NCI-H774 (cell line): ENCODE measurements at places on chromosomes 2 and 18.
A peak's percentile ranks its signal among the peaks of the same experiment; 100 is the strongest.

- DNase-seq, result no peak
Observed at GRCh38 chr18:27005589-27005988, 140.1 kb upstream of the AQP4 start.

- no peak for DNase-seq
Observed at GRCh38 chr2:69169655-69170389, 156.8 kb downstream of the ANTXR1 start.

DNA sequence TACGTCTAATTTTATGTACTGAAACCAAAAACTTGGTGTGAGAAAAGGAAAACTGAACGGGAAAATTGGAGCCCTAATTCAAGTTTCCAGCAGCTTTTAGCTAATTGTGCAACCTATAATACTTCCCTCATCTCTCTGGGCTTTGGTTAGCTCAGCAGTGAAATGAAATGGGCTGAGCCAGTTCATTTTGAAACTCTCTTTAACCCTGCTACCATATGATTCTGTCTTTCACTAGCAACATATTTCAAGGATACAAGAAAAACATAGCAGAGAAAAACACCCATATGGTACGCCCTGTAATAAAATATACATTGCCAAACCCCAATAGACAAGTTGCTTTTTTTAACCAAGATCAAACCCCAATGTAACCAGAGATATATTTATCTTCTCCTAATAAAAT lies 799 bp downstream of the SYT4 start:
- DNase-seq, result no peak

DNA sequence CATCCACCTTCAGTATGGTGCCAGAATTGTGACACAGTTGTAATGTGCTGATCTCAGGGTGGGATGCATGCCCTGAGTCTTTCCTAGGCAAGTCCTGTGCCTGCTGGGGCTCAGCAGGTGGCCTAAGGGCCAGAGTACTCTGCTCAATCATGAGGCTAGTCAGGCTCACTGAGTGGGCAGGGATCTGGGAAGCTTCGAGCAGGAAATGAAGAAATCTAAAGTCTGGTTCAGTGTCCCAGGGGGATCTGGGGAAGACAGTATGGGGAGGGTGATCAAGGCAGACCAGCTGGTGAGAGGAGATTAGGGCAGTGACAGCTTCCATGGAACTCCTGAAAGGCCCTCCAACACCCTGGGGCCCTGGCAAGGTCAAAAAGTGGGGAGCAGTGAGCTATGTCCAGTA lies 8.9 kb upstream of the ANKRD29 start:
- no peak for DNase-seq

- DNase-seq, result no peak
Observed at GRCh38 chr2:207996848-207997247, 28.5 kb downstream of the PLEKHM3 start.

DNA sequence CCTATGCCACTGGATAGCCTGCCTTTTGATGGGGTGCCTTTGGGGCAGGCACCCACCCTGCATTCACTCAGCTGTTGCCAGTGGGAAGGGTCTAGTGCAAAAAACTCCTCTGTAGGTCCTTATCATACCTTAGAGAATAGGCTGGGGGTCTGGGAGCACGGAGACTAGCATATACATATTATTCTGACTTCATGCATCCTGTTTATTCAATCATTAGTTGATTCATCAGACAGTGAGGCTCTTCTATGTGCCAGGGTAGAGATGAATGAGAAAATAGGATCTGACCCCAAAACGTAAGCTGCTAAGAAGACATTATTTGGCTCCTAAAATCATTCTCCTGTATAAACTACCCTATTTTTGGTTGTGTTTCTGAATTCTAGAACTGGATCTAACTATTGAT lies 153.3 kb downstream of the TPGS2 start:
- DNase-seq, result no peak

GRCh38 chr2:215895330-215895729 lies 118.0 kb downstream of the MREG start:
- peak; percentile 78 for DNase-seq

DNA sequence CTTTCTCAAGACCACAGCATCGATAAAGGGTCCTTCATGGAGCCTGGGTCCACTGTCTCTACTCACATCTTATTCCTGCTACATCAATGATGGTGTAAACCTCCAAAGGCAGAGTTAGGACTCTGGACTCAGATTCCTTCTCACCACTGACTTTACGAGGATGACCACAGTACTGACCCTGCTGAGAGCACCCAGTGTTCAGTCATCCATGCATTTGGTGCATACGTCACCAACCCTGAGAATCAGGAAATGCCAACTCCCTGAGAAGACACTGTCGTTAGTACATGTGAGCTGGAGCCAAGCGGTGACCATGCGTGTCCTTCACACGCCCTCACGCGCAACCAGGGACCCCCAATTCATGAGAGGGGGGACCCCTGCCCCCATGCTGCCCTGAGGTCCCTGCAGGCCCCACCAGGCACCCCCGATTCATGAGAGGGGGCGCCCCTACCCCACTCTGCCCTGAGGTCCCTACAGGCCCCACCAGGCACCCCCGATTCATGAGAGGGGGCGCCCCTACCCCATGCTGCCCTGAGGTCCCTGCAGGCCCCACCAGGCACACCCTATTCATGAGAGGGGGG lies 178.4 kb upstream of the TPO start:
- no peak for DNase-seq

- DNase-seq, result no peak
Observed at GRCh38 chr2:71846669-71847291, 300.9 kb downstream of the CYP26B1 start.

DNA sequence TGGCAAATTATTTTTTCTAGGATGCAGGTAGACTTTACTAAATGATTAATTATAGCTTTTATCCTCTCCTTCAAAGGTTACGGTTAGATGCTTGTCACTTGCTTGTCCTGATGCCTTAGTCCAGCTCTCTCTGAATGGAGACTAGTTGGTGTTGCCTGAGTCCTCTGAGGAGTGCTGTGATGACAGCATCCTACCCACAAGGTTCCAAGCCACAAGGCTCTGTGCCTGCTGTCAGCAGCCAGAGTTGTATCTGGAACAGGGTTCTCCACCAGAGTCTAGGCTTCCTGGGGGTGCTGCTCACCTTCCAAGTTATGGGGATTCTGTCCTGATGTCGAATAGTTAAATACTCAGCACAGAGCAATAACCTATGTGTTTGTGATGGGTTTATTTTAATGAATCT lies 125.7 kb downstream of the GALNT1 start:
- no peak for DNase-seq

DNA sequence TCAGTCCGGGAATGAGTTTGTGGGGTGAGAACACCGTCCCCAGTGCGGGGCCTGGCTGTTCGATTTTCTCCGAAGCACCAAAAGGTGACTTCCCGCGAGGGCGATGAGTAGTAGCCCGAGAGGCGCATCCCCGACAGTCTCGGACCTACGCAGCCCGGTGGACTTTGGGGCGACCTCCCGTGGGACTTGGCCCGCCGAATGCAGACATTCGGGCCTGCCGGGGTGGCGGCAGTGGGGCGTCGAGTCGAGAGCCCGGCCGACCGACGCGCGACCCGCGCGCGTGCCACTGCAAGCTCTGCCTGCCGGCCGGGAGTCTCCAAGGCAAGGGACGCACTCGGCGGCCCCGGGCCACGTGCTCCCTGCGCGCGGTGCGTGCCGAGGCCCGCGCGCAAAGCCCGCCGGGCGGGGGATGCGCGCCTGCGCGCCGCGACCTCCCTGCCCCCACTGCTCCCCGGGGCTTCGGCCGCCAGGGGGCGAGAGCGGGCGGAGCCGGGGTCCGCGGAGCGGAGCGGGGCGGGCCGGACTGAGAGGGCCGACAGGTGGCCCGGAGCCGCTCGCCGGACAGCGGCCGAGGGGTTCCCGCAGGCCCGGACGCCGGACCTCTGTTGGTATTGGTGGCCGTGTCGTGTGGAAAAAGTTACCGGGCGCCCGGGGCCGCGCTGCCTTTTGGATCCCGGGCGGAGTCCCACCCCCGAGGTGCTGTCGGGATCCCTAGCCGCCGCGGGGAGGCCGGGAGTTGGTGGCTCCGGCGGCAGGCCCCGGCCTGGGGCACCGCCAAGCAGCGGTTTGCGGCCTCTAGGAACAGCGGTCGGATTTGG lies 1.9 kb downstream of the PTMA start:
- DNase-seq, result peak; percentile 82

DNA sequence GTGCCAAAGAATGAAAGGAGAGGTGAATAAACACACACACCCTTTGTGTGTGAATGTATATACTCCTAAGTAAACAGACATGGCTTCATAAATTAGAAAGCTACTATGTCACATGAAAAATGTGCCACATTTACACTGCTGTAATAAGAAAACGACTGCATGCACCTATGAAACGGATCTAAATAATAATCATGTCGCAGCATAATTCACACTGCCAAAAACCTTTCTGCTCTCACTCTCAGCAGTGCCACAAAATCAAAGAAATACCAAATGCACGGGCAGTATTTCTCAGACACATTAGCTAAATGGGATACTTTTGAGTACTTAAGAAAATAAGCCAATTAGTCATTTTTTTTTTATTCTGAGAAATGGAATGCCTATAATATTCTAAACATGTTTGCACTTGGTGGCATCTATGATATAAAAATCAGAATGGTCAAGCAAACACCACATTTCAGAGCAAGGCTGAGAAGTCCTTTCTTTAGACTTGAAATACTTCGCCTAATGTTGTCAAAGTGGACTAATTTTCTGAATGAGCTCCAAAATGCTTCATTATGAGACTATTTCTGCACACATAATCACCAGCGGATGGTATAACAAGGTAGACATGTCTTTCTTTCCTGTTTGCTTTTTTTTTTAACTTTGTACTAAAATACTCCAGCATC lies 6.6 kb downstream of the BCL11A start:
- DNase-seq, result no peak

- DNase-seq, result no peak
Observed at GRCh38 chr2:222884805-222885424, 24.1 kb downstream of the ACSL3 start.

GRCh38 chr2:10124538-10125045 lies 2.1 kb downstream of the RRM2 start:
- DNase-seq, result peak; percentile 62

DNA sequence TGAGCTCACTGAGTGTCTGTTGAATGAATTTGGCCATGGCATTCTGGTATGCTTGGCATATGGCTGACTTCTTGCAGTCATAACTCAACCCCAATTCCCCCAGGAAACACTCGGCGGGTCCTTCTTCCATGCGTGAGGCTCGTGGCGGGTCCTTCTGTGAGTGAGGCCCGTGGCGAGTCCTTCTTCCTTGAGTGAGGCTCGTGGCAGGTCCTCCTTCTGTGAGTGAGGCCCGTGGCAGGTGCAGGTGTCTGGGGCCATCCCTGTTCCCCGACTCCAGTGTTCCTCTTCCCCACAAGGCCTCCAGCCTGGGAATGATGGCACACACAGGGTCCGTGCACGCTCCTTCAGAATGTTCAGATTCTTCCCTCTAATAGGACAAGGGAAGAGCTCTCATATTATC lies 169.0 kb downstream of the EIPR1 start:
- DNase-seq, result no peak
